Stimulated activated CD4-positive, alpha-beta T cell treated with anti-CD3 and anti-CD28 coated beads, Interleukin-1b, Interleukin-23, amount 100 ng/mL, for 1 hour (primary cell): ENCODE measurements at places on chromosomes 12 and 14.

GRCh38 chr14:105137481-105138020, 31.0 kb downstream of the JAG2 start:
- DNase-seq = no peak

DNA sequence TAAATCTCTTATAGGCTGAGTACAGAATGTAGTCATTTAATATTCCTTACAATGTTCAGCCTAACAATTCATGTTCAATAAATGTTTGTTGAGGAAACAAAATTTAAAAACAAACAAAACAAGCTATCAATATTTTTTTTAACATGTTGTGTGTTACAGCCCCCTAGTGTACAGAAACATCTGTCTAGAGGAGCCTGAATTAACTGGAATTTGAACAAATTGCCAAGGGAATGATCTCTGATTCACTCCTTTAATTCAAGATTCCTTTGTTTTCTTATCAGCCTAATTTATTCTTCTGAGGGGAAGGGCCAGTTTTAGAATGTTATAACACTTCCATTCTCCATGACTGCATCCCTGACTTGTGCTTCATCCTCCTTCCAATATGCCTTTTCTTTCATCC, 127.2 kb downstream of the CMAS start:
- DNase-seq = no peak

GRCh38 chr12:27583057-27583797, 59.2 kb downstream of the PPFIBP1 start:
- DNase-seq = no peak

DNA sequence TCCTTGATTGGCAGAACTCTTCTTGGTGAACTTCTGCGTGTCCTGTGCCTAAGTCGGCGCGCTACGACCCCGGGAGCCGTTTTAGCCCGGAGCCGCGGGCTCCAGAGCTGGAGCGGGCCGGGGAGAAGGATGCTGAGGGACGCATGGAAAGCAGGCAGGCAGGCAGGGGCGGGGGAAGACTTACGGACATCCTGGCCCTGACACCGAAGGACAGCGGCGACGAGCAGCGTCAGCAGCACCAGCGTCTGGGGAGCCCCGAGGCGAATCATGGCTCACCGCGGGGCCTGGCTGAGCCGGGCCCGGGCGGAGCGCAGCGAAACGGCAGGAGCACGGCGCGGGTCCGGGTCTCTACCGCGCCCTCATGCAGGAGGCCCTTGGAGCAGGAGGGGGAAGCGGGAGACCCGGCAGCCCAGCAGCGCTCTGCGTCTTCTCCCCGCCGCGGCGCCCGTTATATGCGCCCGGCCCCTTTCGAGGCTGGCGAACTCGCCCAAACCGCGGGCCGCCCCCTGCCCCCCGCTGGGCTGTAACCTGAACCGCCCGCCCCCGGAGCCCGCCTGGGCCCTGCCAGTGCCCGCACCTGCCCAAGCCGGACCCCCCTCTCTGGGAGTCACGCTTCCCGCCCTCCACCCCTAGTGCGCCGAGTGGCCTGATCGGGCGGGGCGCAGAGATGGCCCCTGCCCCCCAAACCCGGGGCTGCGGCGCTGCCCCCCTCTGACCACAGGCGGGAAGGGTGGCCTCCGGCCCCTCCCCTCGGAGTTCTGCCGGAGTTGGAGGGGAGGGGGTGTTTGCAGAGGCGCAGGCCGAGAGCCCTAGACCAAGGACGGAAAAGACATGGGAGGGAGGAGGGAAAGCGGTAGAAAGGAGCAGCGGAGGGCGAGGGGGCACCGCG, at the start of gene COL2A1:
Gene COL2A1 (minus strand): TSS at position 424 of the 889 bp plus-strand sequence. CDS start 155 bp downstream, at position 269.
- no peak for DNase-seq

GRCh38 chr12:1553987-1554982, 40.1 kb downstream of the FBXL14 start:
- DNase-seq = no peak

DNA sequence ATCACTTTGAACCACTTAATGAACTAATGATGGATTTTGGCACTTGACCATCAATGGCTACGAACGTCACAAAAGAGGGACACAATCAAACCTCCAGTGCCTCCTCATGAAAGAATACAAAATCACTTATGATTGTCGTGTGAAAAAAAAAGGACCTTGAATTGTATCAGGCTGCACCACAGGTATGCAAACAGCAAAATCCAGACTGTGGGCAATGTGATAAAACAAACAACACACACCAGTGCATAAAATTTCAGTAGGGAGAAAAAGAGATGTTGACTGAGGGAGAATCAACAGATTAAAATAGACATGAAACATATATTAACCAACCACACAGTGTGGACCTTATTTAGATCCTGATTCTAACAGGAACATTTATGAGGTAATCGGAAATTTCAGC, 2.6 kb downstream of the TSPAN8 start:
- DNase-seq = no peak

DNA sequence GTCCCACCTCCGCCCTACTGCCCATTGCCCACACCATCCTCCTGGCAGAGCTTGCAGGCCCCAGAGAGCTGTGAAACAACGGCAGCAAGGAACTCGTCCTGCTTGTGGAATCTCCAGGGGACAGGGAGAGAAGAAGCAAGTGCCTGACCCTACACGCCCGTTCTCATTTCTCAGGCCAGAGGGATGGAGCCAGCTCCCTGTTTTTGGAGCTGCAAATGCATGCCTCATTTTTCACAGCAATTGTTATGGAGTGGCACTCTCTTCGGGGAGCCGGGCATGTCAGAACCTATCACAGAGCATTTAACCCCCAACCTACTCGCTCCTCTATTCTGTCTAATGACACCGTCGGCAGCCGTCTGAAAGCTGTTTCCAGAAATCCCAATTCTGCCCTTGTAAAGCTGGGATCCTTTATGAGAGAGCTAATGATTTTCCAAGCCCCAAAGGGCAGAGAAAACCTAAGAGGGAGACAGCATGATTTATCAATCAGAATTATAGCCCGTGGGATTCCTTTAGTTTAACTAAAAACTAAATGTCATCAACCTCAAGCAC, 222.3 kb upstream of the NOS1 start:
- no peak for DNase-seq

- DNase-seq = no peak
These were observed 6.4 kb upstream of the DTX1 start for GRCh38 chr12:113049976-113050742.
